Colonic mucosa (tissue), 4 donors: ENCODE measurements at places on chromosomes 13 and 19. TPM values are rescaled to one million over a fixed set of nuclear protein-coding genes. Genes with fewer than 3 reads are reported as not detected.

Gene ZNF543
- total RNA-seq = 3.7 TPM

Gene KCNC3
- total RNA-seq = 0.61 TPM

Gene SLC1A6
- total RNA-seq = not detected

Gene EPN1
- 259 TPM for total RNA-seq

Gene CA11
- 1.4 TPM for total RNA-seq

GRCh38 chr13:32309312-32310133, 5.6 kb downstream of the ZAR1L start:
- DNase-seq = peak; percentile 18

GRCh38 chr13:99558570-99559180, 57.4 kb downstream of the TM9SF2 start:
- DNase-seq = no peak

- peak; percentile 60 for DNase-seq
Observed at GRCh38 chr19:18737954-18738351, 53.2 kb downstream of the COMP start.

DNA sequence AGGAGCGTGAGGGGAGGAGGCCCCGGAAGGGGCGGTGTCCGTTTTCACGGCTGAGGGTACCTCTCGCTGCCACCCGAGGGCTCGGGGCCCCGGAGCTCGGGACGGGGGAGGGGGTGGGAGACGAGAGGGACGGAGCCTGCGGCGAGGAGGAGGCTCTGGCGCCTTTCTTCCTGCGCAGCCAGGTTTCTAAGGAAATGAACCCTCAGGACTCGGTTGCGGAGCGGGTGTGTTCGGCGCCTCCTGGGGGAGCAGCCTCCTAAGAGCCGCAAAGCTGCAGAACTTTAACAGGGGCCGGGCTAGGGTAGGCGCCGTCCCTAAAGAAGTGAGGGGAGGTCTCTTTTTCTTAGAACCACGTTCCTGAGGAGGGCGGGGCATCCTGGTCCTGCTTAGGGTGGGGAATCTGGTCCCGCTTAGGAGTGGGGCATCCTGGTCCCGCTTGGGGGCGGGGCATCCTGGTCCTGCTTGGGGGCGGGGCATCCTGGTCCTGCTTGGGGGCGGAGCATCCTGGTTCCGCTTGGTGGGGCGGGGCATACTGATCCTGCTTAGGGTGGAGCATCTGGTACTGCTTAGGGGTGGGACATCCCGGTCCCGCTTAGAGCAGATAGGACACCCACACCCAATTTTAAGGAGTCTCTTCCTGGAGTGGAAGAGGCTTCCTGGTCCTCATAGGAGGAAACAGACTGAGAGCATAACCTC, 6.2 kb downstream of the SYT5 start:
- peak; percentile 70 for DNase-seq
